ENCODE measurements at places on chromosomes 11 and 22. TPM values are rescaled to one million over a fixed set of nuclear protein-coding genes. Genes with fewer than 3 reads are reported as not detected.

DNA sequence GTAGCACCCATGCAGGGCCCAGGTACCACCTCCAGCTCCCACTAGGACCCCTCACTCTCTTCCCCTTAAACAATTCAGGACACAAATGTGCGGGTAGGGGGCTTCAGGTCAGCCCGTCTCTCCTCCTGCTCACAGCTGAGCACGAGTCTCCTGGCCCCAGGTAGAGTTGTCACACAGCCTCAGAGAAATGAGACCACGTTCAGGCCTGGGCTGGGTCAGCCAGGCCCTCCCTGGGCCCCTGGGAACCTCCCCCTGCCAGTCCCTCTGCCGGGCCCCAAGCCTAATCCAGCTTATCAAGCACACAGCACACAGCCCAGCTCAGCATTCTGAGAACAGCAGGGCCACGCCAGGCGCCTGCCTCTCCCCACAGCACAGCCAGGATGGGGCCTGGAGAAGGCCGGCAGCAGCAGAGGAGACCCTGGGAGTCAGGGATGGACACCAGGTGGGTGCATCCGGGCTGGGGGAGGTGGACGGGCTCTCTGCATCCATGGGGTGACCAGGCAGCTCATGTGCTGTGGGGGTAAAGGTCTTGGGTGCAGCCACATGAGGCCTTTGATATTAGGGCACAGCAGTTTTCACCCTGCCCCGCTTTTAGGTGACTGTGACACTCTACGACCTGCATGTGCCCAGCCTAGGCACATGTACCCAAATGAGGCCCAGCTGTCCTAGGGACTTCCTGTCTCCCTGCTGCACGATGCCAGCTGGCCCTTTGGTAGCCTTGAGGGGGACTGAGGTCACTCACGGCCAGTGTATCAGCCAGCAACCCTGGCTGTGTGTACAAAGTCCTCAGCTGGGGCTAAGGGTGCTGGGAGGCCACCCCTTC is 87.0 kb downstream of the MORC2 start:
- no peak for DNase-seq

- no peak for DNase-seq
Observed at GRCh38 chr11:118872403-118872821, 11.3 kb upstream of the CXCR5 start.

- no peak for DNase-seq
Observed at GRCh38 chr11:47244448-47245350, 3.9 kb downstream of the ACP2 start.

DNA sequence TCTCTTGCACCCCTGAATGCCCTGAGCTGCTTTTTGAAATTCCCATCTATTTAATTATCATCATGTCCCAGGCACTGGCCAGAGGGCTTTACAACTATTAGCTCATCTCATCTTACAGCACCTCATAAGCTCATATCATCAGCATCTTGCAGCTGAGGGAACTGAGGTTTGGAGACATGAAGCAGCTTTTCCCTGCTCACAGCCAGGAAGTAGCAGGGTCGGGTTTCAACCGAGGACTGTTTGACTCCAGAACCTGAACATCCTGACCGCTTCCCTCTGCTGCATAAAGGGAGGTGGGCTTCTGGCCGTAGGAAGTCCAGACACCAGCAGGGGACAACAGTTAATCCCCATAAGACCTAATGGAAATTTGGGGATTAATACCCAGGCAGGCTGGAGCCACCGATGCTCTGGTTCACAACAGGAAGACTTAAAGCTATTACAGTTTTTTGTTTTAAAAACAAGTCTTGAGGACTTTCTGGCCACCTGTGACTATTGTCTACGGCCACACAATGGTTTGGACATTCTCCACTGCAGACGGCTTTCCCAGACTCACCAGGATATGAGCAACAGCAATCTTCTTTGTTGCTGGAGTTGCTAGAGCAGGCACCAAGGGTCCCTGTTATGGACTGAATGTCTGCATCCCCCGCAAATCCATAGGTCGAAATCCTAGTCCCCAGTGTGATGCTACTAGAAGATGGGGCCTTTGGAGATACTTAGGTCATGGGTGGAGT is 47.4 kb downstream of the CHST1 start:
- no peak for DNase-seq

The ADM2 gene
- 1.1 TPM for total RNA-seq

Measured in SK-MEL-5 (cell line).